ENCODE measurements at places on chromosomes 2 and 18.

- no peak for DNase-seq
Measured at GRCh38 chr2:229733611-229734245, 19.4 kb upstream of the DNER start.

DNA sequence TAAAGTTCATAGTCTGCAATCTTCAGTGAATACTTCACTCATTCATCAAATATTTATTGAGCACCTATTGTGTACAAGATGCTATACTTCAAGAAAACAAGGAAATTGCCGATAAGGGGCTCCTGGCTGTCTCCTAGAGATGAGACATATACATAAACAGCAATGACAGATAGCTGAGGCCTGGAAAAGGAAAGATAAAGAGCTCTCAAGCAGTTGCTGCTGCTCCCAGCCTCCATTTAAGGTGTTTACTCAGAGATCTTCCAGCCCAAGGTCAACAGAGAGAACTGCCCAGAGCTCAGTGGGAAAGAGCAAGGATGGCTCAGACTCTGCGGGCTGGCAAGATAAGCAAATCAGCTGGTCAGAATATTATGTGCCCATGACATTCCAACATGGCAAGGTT, 3.3 kb upstream of the SLC14A2 start:
- DNase-seq = no peak

DNA sequence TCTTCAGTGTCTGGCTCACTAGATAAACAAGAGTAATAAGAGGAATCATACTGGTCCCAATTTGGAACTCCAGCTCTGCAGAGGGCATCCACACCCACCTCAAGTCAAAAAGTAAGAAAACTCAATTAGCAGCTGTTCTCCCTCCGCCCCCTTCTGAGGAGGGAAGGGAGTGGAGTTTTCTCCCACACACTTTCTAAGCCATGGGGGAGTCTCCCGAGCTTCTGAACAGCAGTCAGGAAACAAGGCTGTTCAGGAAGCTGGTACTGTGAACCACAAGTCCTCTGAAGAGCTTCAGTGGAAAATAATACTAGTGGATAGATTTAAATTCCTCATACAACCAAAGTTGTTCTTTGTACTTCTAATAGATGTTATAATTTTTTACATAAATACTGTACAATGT, 32.9 kb upstream of the SPTBN1 start:
- no peak for DNase-seq

DNA sequence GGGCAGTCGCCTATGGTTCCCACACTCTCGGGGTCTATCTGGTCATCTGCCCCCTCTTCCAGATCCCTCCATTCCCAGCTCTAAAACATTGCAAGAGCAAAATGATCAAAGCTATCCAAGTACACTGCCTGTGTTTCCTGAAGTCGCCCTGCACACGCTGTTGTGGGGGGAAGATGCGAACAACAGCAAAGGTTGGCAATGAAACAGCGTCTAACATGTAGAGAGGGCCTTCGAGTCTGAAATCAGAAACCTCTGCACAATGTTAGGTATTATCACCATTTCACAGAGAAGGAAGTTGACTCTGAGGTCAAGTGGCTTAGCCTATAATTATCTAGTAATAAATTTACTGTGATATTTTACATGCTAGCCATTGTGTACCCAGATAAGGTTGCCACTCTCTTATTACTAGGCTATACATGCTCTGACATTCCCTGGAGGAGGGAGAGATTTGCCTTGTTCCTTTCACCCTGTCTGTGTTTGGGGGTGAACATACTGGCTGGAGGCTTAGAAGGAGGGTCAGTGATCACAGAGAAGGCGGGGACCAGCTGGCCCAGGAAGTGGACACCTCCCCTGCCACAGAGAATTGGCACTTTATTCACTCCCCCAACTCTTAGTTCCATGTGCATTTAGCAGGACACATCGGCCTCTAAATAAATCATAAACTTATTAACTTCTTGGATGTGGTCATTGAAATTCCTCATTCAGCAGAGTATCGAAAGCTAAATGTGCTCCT, 36.8 kb downstream of the KCTD1 start:
- DNase-seq = no peak

GRCh38 chr2:148848146-148848545, 26.9 kb upstream of the KIF5C start:
- DNase-seq = no peak

DNA sequence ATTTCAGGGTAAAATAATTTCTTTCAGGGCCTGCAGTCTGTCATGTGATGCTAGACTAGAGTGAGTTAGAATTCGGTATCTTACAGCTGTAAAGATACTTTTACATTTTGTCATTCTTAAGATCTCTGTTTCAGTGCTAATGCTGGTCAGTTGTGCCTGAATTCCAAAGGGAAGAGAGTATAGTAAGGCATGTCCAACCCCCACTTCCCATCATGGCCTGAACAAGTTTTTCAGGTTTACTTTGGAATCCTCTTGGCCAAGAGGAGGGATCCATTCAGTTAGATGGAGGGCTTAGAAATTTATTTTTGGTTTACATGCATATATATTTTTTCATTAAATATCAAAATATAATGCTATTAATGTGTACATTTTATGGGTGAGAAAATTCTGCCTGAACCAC, 596.6 kb downstream of the XIRP2 start:
- DNase-seq = no peak

- no peak for DNase-seq
Measured at GRCh38 chr18:69808399-69808798, 139.3 kb downstream of the CD226 start.

GRCh38 chr18:53544917-53545316, 679.6 kb downstream of the MBD2 start:
- no peak for DNase-seq

DNA sequence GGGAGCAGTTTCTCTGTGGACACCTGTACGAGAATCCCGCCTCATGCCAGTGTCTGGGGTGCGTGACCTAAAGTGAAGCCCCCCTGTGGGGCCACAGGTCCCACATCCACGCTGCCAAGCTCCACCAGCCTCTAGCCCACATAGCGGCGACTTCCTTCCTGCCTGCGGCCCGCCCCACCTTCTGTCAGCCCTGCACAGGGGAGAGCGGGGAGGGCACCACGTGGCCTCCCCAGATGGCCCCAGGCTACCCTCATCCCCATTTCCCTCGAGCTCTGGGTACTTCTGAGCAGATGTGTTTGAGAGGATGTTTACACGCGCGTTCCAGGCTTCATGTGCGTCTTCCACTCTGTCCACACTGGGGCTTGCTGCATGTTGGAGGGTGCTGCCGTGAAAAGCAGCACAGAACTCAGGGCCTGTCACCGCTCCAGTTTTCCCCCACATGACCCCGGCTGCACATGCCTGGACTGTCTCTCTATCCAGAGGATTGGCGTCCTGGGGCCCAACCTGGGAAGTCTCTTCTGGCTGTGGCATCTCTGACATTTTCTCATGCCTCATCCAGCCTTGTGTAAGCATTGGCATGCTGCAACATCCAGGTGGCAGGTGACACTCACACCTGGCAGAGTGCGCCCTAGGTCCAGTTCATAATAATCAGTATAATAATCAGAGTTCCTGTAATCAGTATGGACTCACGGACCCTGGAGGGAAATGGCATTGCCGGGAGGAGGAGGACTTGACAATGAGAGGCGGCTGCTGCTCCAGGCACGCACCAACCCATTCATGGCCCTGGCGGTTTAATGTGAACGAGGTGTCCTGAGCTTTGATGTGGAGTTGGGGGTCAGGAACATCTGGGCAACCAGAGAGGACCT, 146.3 kb upstream of the TWIST2 start:
- peak; percentile 34 for DNase-seq

GRCh38 chr2:127027715-127028114, 79.2 kb downstream of the BIN1 start:
- DNase-seq = no peak

GRCh38 chr2:160906878-160907277, 253.3 kb upstream of the TANK start:
- DNase-seq = no peak

GRCh38 chr18:58228176-58228575, 184.2 kb downstream of the NEDD4L start:
- no peak for DNase-seq

- no peak for DNase-seq
Measured at GRCh38 chr18:75869162-75869561, 441.7 kb upstream of the SMIM21 start.

- no peak for DNase-seq
Measured at GRCh38 chr2:24708537-24709152, 84.5 kb downstream of the PTRHD1 start.

DNA sequence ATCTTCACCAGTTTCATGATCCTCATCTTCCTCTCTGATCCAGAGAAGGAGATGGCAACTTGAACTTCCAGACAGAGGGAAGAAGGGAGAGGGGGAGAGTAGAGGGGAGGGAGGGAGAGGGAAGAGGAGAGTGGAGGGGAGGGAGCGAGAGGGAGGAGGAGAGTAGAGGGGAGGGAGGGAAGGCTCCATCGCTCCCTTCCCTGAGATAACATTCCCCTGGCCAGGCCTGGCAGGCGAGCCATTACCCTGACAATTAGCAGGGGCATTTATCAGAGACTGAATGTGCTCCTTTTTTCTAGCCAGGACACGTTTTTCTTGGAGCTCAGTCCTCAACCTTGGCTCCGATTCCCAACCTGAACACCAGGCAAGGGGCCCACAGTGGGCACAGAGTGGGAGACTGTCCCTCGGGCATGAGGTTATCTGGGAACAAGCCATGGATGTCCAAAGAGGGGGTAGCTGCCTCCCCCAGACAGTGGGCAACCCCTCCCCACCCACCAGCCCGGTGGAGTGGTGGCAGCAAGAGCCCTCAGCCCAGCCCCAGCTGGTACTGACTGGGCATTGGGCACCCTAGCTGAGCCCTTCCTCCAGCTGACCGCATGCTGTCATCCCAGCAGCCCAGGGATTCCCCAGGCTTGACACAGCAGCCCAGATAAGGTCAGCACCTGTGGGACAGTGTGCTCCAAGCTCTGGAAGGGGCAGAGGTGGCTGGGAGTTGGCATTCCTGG, 81.8 kb downstream of the TNS1 start:
- no peak for DNase-seq

- DNase-seq = no peak
Measured at GRCh38 chr18:74582642-74583041, 15.0 kb upstream of the ZNF407 start.

DNA sequence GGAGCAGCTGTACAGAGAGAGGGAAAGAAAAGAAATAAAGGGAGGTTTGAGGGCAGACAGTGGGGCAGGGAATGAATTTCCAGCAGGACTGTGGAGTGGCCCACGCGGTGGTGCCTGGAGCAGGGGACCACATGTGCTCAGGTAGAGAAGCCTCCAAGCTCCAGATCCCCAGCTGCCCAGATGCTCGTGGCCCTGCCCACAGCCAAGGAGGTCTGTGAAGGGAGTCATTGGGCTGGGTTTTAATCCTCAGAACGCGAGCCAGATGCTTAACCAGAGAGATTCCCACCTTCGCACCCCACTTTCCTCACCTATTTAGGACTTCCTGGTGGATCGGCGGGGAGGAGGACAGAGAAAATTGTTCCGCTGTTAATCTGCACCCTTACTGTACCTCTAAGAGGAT, 369.4 kb downstream of the PARD3B start:
- DNase-seq = no peak
